ENCODE measurements at places on chromosomes 4 and X.

- DNase-seq = no peak
Observed at GRCh38 chr4:129970801-129971200, 874.8 kb downstream of the C4orf33 start.

GRCh38 chr4:112848911-112849310 is 200.5 kb upstream of the ANK2 start:
- peak; percentile 58 for DNase-seq

- no peak for DNase-seq
Observed at GRCh38 chr4:8917321-8917811, 45.7 kb upstream of the HMX1 start.

GRCh38 chr4:6062133-6062532 is 43.9 kb upstream of the C4orf50 start:
- DNase-seq = no peak

DNA sequence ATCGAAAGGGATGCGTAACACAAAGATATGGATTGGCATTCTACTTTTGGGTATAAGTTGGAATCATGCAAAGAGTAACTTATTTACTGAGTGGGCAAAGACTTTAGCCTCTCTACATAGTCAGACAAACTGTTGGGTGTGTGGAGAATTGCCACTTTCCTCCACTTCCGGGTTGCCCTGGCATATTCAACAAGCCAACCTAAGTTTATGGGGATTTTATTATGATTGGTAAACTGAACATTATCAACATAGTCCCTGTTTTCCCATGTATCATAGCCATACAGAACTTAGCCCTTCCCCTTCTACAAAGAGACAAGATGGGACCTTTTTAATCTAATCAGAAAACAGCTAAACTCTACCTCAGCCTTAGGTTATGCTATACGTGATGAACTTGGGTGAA is 121.6 kb downstream of the AGTR2 start:
- no peak for DNase-seq

DNA sequence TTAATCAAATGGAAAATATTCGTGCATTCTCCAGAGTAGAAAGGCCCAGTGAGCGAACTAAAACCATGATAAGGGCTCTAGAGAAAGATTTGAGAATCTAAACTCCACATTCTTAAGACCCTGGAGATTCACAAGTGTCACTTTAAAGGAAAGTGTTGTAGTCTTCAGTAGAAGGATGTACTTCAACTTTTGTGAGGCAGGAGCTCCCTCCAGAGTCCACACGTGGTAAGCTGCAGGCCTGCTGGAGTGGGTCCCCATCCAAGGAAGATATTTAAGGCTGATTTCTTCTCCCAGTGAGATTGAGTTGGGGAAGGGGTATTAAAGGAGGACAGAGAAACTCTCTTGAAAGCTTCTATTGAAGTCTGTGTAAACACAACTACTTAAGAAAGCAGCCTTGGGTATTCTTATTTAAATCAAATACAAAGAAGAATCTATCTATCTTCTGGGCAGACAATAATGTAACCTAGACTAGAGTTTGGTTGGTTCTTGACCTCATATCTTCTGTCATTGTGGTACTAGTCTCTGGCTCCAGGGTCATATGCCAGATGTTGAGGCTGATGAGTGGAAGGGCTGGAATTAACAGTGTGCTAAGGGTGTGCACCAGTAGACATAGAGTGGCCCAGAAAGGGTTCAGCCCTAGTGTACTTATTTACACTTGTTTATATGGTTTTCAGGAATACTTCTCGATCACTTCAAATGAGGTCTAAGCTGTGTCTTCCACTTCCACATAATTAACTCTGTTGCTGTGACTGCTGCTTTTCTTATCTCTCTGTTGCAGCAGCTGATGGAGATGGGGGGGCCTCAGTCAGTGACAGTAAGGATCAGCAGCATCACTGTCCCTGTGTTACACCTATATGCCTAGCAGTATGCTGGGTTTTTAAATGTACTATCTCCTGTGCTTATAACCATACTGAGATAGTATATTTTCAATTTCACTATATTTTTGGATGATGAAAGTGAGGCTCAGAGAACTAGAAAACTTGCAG is 76.1 kb downstream of the HMGB2 start:
- peak; percentile 81 for DNase-seq

DNA sequence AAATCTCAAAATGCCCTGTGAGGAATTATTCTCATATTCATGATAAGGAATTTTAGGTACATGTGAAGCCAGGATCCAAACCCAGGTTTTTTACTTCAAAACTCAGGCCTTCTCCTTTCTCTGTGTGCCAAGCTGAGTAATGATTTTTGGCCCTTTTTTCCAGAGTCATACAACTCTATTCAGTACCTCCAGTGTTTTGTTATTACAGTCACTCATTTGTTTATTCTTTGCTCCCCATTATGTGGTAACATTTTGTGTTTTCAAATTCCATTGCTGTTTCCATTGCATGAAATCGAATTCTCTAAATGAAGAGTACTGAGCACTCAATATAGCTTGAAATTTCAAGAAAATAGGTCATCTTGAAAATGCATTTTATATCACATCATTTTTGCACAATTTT is 315.4 kb downstream of the NR3C2 start:
- DNase-seq = peak; percentile 41

DNA sequence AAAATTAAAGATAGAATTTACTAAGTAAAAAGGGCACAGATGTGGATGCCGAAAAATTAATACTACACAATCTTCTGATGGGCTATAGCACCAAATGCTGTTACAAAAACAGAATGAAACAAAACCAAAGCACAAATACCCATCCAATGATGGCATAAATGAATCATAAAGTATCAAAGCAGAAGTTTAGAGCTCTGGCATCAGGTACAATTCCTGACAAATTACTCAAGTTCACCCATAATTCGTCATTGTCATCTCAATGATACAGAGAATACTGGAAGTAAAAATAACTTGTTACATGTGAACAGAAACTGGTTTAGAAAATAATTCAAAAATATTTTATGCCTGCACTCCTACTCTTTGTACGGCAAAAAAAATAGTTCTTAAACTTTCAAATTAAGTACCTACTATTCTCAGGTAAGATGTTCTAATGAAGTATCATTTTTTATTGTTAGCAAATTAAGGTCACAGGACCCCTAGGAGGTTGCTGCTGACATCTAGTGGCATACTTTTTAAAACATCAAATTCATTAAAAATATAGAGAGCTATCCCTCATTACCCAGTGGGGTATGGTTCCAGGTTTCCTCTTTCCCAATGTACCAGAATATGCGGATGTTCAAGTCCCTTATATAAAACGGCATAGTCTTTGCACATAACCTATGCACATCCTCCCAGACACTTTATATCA is 126.1 kb downstream of the INPP4B start:
- peak; percentile 50 for DNase-seq

DNA sequence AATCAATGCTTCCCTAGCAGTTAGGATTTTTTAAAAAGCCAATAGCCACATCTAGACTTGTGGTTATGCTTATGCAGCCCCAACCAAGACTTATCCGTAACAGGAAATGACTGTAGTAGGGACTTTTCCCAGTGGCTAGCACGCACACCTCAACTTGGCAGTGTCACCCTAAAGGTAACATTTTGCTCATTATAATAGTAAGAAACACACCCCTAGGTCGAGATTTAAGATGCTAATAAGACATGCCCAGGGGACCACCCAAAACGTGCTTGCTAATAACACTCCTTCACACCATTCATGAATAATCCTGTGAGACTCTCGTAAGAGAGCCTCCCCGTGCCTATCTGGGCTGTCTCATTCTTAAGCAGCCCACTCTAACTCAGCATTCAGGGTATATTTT is 195.3 kb downstream of the CHIC1 start:
- DNase-seq = no peak
